ENCODE measurements at places on chromosomes 2 and 18.

GRCh38 chr18:47975105-47975504 lies 44.6 kb upstream of the SMAD2 start:
- DNase-seq, result no peak

DNA sequence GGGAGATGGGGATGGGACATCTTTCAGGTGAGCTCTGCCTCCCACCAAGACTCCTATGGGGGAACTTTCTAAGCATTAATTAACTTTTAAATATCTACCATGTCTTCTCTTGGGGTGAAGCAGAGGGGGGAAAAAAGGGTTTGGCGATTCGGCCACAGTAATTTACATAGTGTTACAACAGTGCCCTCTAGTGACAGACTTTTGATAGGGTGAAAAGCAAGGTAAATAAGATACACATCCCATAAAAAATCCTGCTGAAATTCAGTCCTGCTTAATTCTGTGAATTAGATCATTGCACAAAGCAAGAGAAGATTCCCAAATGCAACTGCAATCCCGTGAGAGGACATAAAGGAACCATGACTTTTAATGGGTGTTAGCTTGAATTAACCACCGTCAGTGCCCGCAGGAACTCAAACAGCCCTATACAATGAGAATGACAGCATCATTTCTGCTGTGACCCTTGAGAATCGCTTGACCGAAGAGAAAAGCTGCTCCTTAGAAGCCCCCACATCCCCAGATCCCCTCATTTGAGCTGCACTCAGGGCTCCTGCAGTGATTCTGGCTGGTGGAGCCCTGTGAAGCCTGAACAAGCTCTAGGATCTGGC lies 32.8 kb downstream of the FAM124B start:
- no peak for DNase-seq

DNA sequence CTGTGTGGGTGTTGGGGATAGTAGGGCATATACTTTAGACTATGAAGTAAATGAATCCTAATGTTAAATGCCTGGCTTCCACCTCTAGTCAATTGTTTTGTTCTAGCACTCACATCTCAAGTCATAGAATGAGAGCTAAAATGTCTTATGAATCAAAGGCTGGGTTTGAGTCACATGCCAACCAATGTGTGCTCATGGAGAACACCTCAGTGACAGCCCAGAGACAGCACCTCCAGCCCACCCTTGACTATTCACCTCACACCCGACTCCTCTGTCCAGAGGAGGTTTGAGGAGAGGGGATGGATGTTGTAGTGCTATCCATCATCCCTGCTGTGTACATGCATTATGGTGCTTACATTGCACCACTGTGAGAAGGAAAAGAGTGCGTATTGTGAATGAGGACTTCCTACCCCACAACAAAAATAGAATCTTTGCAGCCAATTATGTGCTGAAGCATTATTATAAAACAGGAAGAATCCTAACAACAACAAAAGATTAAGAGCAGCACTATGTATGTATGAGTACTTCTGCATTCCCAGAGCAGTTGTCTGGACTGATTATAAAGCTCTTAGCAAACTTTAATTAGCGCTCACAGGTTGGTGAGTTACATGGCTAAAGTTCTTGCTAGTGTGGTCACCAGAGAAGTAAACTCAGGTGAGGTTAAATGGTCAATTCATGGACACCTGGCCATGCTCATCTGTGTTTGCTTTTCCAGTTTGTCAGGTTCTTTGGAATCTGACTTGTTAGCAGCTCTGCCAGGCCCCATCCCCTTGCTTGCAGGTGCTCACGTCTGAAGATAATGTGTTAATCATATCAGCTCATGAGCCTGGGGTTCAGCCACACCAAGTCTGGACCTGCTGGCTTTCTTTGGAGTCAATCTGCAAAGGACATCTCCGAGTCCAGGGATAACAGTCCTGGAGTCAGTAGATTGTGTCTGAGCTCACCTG lies 55.3 kb upstream of the NABP1 start:
- DNase-seq, result no peak

GRCh38 chr2:181607629-181608590 lies 49.0 kb downstream of the CERKL start:
- DNase-seq, result no peak

DNA sequence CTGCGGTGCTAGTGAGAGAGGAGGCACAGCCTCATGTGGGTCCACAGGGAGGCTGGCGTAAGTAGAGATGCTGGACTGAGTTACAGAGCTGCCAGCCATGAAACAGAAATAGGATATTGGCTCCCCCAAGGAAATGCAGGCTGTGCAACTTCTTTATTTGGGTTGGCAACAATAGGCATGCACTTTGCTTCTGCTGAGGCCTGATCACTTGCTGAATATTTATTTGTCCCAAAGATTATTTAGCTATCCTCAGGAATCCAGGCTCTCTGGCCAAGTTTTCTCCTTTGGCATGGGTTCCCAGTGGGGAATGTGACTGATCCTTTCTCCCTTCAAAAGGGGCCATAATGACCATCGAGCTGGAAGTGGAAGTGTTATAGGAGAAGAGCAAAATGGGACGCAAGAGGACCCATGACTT lies 60.0 kb downstream of the MAPK4 start:
- no peak for DNase-seq

- no peak for DNase-seq
These were observed 119.4 kb downstream of the PARD3B start for GRCh38 chr2:204664708-204665121.

- DNase-seq, result no peak
These were observed 93.8 kb downstream of the MBD2 start for GRCh38 chr18:54130631-54131030.

GRCh38 chr2:240840435-240841060 lies 20.5 kb upstream of the KIF1A start:
- DNase-seq, result no peak

- DNase-seq, result no peak
These were observed 52.9 kb downstream of the TMEM163 start for GRCh38 chr2:134665727-134666506.

GRCh38 chr2:24220554-24221291 lies 45.9 kb downstream of the FAM228A start:
- DNase-seq, result no peak

- no peak for DNase-seq
These were observed 11.5 kb downstream of the ANKRD29 start for GRCh38 chr18:23650968-23651927.

- DNase-seq, result no peak
These were observed 109.5 kb downstream of the SP3 start for GRCh38 chr2:173855661-173856060.

GRCh38 chr2:217930761-217931563 lies 71.8 kb downstream of the TNS1 start:
- no peak for DNase-seq

- no peak for DNase-seq
These were observed 13.6 kb downstream of the MRO start for GRCh38 chr18:50806208-50806616.

DNA sequence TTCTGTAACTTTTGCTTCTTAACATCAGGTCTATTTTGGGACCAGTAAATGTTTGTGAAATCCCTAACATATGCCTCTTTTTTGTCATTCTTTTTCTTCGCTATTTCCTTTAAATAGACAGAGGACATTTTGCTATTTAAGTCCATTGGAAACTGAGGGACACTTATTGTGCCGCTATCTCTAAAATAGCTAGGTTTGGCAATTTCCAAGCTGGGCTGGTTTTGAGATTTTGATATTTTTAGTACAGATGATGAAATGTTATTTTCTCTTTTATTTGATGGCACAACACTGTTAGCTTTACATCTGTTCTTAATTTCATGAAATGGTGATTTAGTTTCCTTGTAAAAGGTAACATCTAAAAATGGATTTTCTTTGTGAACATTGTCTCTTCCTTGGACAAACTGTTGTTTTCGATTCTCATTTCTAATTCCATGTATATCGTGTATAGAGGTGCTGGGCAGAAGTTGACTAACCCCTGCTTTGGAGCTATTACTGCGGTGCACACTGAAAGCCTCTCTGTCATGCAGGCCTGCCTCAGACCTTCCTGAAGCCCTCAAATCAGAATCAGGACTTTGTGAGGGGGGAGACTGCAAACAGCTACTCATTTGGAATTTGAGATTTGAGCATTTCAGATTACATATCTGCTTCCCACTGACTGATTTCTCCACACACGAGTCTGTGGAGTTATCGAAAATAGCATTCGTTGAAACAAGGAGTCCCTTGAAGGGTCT lies 594 bp downstream of the RAD51AP2 start:
- DNase-seq, result no peak

DNA sequence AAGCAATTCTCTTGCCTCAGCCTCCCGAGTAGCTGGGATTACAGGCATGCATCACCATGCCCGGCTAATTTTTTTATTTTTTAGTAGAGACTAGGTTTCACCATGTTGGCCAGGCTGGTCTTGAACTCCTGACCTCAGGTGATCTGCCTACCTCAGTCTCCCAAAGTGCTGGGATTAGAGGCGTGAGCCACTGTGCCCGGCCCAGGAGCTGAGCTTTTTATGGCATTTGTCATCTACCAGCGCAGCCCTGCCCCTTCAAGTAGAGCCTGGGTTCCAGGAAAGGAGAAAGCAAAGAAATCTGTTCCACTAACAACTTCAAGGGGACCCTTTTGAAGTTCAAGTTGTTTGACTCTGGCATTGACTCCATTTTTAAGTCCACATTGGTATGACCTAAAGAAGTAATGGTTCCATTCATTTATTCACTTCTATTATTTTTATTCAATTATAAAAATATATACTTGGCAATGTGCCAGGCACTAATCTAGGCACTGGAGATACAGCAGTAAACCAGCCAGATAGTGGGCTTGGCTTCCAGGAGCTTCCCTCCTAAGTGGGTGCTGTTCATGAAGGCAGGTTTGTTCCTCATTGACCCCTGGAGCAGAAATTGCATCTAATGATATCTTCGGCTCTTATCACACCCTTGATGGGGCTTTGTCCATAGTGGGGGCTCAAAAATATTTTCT lies 8.0 kb upstream of the SFTPB start:
- no peak for DNase-seq

DNA sequence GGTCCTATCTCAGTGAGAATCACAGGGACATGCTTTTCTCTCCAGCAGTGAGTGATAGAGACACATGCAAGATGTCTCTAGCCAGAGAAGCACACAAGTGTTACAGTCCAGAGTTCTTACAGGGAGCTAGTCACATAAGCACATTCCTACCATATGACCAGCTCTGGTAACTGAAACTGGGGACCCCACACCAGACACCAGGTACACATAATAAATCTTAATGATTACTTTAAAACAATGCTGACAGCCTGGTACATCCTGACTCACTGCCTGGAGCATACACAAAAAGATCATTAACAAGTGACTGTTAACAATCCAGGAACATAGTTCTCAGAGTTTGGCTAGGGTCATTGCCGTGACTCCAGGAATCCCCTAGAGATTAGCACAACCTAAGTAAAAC lies 53.6 kb downstream of the GALNT1 start:
- DNase-seq, result no peak

GRCh38 chr2:227447606-227448005 lies 24.4 kb upstream of the AGFG1 start:
- no peak for DNase-seq

DNA sequence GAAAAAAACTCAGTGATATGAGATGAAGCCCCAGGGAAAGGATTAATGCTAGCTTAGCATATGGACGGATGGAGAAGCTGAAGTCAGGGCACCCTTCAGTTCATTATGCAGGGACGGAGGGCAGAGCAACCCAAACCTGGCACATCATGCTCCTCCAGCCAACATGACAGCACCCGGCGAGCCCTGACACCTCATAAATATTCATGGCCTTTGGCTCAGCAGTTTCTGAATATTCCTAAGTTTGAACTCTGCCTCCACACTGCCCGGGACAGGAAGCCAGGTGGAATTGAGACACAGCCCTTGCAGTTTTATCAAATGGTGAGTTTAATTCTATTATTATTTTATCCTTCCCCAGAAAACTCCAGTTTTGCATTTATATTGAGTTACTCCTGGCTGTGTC lies 87.3 kb upstream of the SH3BP4 start:
- no peak for DNase-seq

DNA sequence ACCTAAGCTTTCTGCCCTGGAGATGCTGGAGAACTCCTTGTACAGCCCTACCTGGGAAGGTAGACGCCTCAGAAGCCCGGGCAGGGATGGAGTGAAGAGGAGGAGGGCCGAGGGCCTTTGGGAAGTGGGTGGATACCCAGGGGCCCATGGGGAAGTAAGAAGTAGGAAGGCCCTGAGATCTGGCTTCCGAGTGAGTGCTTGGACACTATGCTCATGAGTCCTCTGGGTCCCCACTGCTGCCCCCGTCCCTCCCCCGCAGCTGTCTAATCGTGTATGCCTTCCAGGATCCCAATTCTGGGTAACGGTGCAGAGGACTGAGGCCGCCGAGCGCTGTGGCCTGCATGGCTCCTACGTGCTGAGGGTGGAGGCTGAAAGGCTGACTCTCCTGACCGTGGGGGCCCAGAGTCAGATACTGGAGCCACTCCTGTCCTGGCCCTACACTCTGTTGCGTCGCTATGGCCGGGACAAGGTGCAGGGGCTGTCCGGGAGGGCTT lies 1.1 kb downstream of the DOK1 start:
- DNase-seq, result no peak

DNA sequence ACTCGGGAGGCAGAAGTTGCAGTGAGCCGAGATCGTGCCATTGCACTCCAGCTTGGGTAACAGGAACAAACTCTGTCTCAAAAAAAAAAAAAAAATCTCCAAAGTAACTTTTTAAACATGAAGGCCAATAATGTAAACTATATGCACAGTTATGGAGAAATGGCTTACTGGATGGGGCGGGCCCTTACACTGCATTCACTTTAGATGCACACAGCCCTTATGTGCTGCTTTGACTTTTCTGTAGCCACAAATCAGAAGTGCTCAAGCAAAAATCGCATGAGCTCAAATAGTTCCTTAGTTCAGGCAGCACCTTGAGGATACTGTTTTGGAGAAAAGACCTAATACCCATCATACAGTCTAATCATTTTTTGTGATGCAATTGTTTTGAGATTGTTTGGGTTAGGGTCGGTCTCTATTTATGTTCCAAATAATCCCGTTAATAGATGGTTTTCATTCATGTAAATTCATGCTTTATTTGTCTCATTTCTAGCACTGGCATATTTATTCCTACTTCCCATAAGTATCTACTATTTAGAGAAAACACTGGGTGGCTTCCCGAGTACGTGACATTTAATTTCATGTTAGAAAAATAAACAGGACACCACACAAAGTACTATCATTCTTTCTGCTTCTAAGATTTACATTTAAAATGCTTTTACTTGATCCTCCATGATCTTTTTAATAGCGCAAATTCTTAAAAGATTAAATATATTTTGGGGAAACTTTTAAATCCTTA lies 34.7 kb downstream of the RBMS1 start:
- DNase-seq, result no peak

DNA sequence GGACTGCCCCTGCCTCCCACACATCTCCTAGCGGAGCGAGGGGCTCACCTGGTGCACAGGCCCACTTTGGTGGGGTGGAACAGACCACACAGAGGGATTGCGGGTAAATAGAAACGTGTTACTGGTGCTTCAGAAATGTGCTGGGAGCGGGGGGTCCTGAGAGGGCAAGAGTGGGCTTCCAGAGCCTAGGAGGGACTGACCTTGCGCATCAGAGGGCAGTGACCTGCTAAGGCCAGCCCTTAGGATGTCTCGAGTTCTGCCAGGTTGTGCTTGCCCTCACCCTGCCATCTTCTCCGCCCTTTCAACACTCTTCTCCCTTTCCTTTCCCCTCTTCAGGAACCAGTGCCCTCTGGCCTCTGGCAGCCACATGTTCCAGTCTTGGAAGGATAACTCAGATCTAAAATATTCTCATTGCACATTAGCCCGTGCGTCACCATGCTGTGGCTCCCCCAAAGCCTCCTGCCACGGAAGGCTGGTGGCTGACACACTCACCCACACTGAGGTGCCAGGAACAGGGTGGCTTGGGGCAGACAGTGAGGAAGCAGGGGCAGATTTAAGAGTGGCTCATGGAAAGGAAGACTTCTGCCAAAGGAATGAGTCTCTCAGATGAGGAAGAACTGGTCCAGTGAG lies 89.6 kb downstream of the MCFD2 start:
- no peak for DNase-seq

All from stimulated activated effector memory CD8-positive, alpha-beta T cell treated with anti-CD3 and anti-CD28 coated beads, Interleukin-12 subunit alpha, Interleukin-12 subunit beta, amount 100 ng/mL, for 72 hours (primary cell).